ENCODE measurements at places on chromosomes 13 and 19.

- DNase-seq: peak; percentile 28
These were observed 85.1 kb downstream of the RNASEH2B start for GRCh38 chr13:50994651-50995050.

DNA sequence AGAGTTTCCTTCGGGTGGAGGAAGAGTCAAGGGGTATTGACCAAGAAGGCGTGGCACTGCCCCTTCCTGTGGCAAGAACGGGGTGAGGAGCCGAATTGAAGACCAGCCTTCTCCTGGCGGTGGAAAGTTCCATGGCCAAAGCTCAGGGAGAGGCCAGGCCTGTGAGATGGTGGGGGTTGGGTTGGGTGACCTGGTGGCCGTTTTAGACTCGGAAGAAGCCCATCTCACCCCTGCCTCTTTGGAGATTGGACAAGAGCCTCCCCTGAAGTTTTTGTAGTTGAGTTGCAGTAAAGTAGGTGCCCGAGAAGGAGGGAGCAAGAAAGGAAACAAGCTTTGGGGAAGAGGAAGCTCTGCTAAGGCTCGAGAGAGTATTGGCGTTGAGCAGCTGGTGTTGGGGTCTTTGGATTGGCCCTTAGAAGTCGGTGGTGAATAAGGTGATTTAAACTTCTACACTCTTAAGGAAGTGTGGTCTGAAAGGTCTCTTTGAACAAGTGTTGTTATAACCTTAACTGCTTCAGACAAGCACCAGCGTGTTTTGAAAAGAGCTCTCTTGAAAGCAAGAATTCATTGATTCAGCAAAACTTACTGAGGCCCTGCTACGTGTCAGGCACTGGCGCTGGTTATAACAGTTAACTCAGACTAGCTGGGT, 964 bp downstream of the SPINT2 start:
- DNase-seq: peak; percentile 64

DNA sequence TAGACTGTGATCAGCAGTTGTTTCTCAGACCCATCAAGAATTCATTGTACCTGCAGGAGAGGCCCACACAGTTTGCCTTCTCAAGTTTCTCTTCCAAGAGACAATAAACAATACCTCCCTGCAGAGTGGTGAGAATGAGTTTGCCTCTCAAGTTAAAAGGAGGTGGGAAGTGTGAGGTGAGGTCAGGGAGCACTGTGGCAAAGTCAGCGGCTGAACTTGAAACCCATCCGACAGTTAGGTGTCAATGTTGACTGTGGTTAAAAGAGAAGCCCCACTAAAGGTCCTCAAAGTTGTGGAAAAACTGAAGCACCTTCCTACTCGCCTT, 72.9 kb upstream of the TSC22D1 start:
- DNase-seq: no peak

- no peak for DNase-seq
These were observed 305.8 kb downstream of the MTUS2 start for GRCh38 chr13:29125934-29126424.

Measured in cerebellar cortex (tissue), 1 donor.